Left renal pelvis (tissue), 4 donors: ENCODE measurements at places on chromosomes 1 and 21. TPM values are rescaled to one million over a fixed set of nuclear protein-coding genes. Genes with fewer than 3 reads are reported as not detected.

PAQR7 gene
- 25.4 TPM for polyA plus RNA-seq

GPR137B gene
- 35.5 TPM for polyA plus RNA-seq

NOS1AP gene
- polyA plus RNA-seq: 13.0 TPM

LIPI gene
- polyA plus RNA-seq: 0.75 TPM

LCE1C gene
- polyA plus RNA-seq: not detected

DNM3 gene
- 3.8 TPM for polyA plus RNA-seq

NRIP1 gene
- polyA plus RNA-seq: 42.9 TPM

SLC6A17 gene
- polyA plus RNA-seq: 0.72 TPM

C1orf174 gene
- polyA plus RNA-seq: 31.1 TPM
